ENCODE measurements at places on chromosomes 3 and 15. TPM values are rescaled to one million over a fixed set of nuclear protein-coding genes. Genes with fewer than 3 reads are reported as not detected.

Gene TRIM42
- not detected for total RNA-seq

Gene SEMA3G
- total RNA-seq: not detected

Gene PP2D1
- not detected for total RNA-seq

GRCh38 chr3:5448246-5448645 is 260.7 kb downstream of the EDEM1 start:
- H3K4me1 ChIP-seq: peaks cover 2% of the 10 kb centered on the region
- H3K36me3 ChIP-seq: no peaks in the 10 kb centered on the region
- no peak for DNase-seq
- H3K27ac ChIP-seq: no peak overlapping the region

DNA sequence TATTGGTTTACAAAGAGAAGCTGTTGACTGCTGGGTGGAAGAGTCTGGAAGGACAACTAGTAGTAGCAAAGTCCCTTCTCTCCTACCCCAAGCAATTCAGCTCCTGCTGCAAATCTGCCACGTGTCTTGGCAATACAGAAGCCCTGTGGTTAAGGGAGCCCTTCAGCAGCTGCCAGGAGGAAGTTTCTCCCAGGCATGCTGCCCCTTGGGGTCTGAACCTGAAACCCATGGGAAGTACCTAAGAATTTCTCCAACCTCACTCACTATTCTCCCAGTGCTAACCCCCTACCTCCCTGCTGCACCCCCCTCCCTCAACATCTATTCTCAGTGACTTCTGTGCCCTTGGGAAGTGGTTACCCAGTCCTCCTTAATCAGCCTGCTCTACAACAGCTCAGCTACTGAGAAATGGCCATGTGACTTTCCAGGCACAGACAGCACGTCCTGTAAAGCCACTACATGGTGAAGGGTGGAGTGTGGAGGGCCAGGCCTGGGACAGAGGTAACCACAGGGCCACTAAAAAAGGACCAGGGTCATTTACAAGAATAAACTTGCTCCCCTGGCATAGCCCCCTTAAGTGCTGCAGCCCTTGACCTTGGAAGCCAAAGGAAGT is 316.6 kb downstream of the NTRK3 start:
- H3K36me3 ChIP-seq: no peaks in the 10 kb centered on the region
- no peak overlapping the region for H3K27ac ChIP-seq
- H3K27me3 ChIP-seq: peaks cover 3% of the 10 kb centered on the region
- H3K4me3 ChIP-seq: no peak overlapping the region
- no peak for DNase-seq

- peaks cover 3% of the 10 kb centered on the region for H3K36me3 ChIP-seq
- peak within 1 kb of the TSS; percentile 59 for H3K4me3 ChIP-seq
- DNase-seq: no peak
- H3K27ac ChIP-seq: no peak within 1 kb of the TSS
Measured at GRCh38 chr3:146250449-146251382, at the start of gene PLSCR4. Gene PLSCR4 (minus strand): TSS chr3:146251105. CDS start chr3:146222071, 29,034 bp downstream.

DNA sequence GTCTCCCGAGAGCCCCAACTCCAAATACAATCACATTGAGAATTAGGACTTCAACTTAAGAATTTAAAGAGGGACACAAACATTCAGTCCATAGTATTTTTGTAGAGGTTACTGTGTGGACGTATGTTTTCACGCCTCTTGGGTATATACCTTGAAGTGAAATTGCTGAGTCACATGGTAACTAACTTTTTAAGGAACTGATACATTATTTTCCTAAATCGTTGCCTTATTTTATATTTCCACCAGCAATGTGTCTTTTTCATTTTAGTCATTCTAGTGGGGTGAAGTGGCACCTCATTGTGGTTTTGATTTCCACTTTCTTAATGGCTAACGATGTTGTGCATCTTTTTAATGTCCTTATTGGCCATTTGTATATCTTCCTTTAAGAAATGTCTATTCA is 11.8 kb downstream of the PARP15 start:
- no peak overlapping the region for H3K27ac ChIP-seq
- H3K4me1 ChIP-seq: peaks cover 23% of the 10 kb centered on the region
- no peak overlapping the region for H3K4me3 ChIP-seq
- peaks cover 10% of the 10 kb centered on the region for H3K36me3 ChIP-seq
- no peak for DNase-seq

- H3K4me3 ChIP-seq: no peak overlapping the region
- no peak overlapping the region for H3K27ac ChIP-seq
- no peak for DNase-seq
- no peaks in the 10 kb centered on the region for H3K4me1 ChIP-seq
Measured at GRCh38 chr3:67289626-67290025, 291.5 kb downstream of the KBTBD8 start.

GRCh38 chr3:179825527-179826246 is 172.8 kb downstream of the USP13 start:
- peak overlapping the region; percentile 77 for H3K27ac ChIP-seq
- peaks cover 3% of the 10 kb centered on the region for H3K27me3 ChIP-seq
- H3K4me1 ChIP-seq: peaks cover 5% of the 10 kb centered on the region
- H3K4me3 ChIP-seq: no peak overlapping the region
- no peaks in the 10 kb centered on the region for H3K36me3 ChIP-seq
- no peak for DNase-seq

DNA sequence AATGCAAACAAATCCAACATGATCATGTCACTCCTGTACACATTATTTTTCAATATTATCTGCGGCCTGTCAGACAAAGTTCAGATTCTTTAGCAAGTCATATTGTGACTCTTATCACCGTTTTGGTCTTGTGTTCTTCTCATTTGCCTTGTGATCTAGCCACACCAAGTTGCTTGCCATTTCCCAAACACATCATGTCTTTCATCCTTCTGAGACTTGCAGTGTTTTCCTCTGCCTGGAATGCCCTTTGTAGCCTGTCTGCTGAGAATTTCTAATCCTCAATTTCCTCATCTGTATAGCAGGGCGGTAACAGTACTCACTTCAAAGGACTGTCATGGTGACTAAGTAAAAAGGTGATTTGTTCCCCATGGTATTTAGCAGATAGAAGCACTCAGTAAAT is 135.0 kb downstream of the GREM1 start:
- H3K36me3 ChIP-seq: no peaks in the 10 kb centered on the region
- no peak overlapping the region for H3K27ac ChIP-seq
- no peak for DNase-seq
- peaks cover 2% of the 10 kb centered on the region for H3K27me3 ChIP-seq
- H3K4me1 ChIP-seq: no peaks in the 10 kb centered on the region

- no peak overlapping the region for H3K4me3 ChIP-seq
- H3K27me3 ChIP-seq: peaks cover 29% of the 10 kb centered on the region
- DNase-seq: no peak
Measured at GRCh38 chr15:60191821-60192220, 187.7 kb downstream of the FOXB1 start.

DNA sequence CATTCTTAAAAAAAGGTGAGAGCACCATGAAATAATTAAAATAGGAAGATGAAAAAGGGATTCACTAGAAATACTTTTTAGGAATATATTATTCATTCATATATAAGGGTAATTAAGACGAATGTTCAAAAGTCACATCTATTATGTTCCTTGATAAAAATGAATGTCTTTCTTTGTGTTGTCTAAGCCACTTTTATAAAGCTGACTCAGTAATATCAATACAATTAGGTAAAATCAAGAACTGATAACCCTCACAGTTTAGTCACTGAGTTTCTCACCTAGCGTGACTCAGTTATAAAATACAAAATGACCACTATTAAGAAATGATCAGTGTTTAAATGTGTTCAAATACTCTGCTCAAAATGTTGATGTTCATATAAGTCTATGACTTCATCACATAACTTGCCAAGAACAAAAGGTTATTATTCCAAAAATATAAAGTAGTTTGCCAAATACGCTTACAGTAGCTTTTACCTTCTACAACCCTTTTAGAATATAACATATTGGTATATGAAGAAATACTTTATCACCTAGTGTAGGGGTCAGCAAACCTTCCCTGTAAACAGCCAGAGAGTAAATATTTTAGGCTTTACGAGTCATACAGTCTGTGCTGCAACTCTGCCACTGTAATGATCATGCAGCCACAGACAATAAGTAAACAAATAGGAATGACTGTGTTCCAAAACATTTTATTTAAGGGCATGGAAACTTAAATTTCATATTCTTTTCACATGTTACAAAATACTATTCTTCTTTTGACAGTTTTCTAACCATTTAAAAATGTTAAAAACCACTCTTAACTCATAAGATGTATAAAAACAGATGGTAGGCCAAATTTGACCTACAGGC is 369.8 kb downstream of the TBC1D5 start:
- no peak for DNase-seq
- no peak overlapping the region for H3K4me3 ChIP-seq
- H3K4me1 ChIP-seq: no peaks in the 10 kb centered on the region
- no peaks in the 10 kb centered on the region for H3K27me3 ChIP-seq
- H3K27ac ChIP-seq: no peak overlapping the region

- no peaks in the 10 kb centered on the region for H3K27me3 ChIP-seq
- H3K4me1 ChIP-seq: no peaks in the 10 kb centered on the region
- no peak overlapping the region for H3K27ac ChIP-seq
- H3K4me3 ChIP-seq: no peak overlapping the region
- DNase-seq: no peak
Measured at GRCh38 chr15:84862214-84862975, 22.1 kb upstream of the SLC28A1 start.

Gene PLAAT1
- not detected for total RNA-seq

Gene TMEM108
- total RNA-seq: not detected

- no peak overlapping the region for H3K27ac ChIP-seq
- DNase-seq: no peak
- H3K27me3 ChIP-seq: peaks cover 20% of the 10 kb centered on the region
- H3K4me1 ChIP-seq: no peaks in the 10 kb centered on the region
Measured at GRCh38 chr3:101171681-101172191, 148.6 kb downstream of the IMPG2 start.

DNA sequence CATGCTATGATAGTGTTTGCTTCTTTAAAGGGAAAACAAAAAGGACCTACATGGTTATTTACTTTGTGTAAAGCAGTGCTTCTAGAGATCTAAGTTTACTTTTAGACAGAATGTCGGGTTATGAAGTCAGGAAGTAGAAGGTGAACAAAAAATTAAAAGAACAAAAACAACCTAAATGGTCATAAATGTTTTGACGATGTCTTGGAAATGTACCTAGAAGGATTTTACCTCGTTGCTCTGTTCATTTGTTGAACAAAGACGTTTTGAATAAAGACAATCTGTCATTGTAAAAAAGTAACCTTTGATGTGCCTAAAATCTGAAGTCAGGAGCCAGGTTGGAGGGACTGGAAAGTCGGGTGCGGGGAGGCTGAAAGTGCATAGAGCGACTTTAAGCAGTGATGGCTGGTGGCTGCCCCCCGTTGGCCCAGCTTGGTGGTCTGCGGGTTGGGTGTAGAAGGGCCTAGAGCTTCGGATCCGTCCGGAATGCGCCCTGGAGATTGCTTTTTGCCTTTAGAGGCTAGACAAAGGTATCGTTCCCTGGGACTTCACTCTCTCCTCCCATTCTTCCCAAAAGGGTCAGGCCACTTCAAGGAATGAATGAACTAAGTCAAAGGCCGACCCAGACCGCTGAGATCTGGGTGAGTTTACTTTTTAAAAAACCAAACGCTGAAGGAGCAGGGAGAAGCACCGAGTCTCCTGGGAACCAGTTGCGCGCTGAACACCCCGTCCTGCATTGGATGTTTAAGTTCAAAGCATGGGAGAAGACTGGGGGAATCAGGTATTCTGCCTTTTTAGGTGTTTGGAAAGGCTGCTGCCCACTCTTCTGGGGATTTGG is 2.1 kb downstream of the SOX14 start:
- DNase-seq: no peak
- no peak overlapping the region for H3K4me3 ChIP-seq
- H3K36me3 ChIP-seq: peaks cover 3% of the 10 kb centered on the region
- peaks cover 2% of the 10 kb centered on the region for H3K4me1 ChIP-seq
- no peak overlapping the region for H3K27ac ChIP-seq
- peaks cover 23% of the 10 kb centered on the region for H3K27me3 ChIP-seq

DNA sequence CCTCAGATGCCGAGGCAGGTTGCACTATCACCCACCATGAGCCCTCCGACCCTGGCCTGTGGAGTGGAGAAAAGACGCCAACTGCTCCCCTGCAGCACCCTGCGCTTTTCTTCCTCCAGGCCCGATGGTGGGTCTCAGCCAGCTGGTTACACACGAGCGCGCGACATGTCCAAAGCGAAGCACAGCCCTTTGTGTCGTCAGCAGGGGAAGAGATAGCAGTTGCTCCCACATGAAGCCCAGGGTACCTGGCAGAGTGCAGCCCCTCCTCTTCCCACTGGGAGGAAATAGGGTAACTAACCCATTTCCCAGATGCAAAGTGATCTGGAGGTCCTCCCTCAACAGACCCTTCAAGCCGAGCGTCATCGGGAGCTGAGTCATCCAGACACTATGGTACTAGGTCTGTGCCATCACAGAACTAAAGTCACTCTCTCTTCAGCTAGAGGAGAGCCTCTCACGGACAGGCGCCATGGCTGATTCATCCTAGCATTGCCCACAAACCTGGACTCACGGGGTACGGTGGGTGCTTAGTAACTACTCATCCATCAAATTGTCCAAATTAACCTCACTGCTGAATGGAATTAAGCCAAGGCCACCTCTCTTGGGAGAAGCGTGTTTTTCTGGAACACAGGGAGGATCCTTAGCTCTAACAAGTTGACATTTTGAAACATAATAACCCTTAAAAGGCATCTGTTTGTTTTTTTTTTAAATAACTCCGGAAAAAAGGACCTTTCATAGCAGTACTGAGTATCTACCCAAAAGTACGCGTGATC is 45.2 kb upstream of the BDH1 start:
- H3K27me3 ChIP-seq: no peaks in the 10 kb centered on the region
- H3K36me3 ChIP-seq: no peaks in the 10 kb centered on the region
- H3K4me1 ChIP-seq: peaks cover 4% of the 10 kb centered on the region
- H3K27ac ChIP-seq: peak overlapping the region; percentile 61

Gene RFX7
- total RNA-seq: 36.0 TPM

DNA sequence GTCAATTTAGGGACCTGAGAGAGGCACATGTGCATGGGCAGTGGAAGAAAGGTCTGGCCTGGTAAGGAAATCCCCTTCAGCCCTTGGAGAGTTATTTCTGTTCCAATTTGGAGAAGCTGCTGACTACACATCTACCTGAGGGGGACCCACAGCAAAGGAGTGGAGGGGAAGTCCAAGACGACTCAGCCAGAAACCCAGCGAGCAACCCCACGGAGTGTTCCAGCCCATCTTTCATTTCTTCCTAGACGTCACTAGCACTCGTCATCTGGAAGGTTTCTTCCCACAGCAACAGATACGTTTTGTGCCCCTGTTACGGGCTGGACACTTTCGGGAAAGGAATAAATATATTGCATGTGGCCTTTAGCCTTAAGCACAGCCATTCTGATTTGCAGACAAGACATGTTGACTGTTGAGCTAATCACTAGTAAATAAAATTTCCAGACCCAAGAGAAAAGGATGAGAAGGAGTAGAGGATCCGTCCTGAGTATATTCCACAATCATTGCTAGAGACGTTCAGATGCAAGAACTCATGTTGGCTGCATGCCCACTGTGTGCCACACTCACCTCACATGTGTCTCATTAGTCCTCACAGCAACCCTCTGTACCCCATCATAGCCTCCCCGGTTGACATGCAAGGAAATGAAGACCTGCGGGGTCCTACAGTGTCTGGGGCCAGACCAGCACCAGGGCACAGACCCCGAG is 7.8 kb upstream of the FAM174B start:
- H3K4me1 ChIP-seq: no peaks in the 10 kb centered on the region
- DNase-seq: no peak
- no peak overlapping the region for H3K4me3 ChIP-seq
- no peaks in the 10 kb centered on the region for H3K36me3 ChIP-seq
- H3K27ac ChIP-seq: no peak overlapping the region

GRCh38 chr3:108338901-108339545 is 42.7 kb downstream of the HHLA2 start:
- H3K4me1 ChIP-seq: peaks cover 4% of the 10 kb centered on the region
- H3K36me3 ChIP-seq: no peaks in the 10 kb centered on the region
- DNase-seq: no peak
- H3K27ac ChIP-seq: no peak overlapping the region

Gene UROC1
- total RNA-seq: 0.11 TPM
